ENCODE measurements at places on chromosomes 5 and 9.

DNA sequence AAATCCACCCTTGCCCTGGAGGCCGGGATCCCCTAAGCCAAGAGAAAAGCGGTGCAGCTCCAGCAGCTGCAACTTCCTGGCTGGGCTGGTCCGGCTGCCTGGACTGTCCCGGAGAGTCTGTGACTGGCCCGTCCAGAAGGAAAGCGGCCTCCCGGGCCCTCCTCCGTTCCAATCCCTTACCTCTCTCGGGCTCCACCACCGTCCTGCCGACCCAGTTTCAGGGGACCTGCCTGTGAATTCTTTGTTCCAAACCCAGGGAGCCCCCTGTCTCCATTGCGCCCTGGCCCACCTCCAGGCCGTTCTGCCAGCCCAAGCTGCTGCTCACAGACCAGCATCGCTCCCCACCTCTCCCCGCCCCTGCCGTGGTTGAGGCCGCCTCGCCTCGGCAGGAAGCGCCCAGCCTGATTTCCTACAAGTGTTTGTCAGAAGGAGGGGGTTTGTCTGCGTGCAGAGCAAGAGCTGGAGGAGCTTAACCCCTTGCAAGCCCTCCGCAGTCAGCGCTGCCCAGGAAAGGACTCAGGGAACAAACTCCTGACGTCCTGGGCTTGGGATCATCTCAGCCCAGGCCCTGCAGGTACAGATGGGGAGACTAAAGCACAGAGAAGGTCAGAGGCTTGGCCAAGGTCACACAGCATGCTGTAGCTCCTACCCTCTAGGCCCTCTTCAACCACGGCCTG, at the start of gene AKNA:
Gene AKNA (minus strand): TSS at position 303 of the 677 bp plus-strand sequence. CDS start 6,649 bp downstream, outside the sequence.
- DNase-seq, result no peak

GRCh38 chr5:96745844-96746531, 61.8 kb downstream of the ERAP1 start:
- no peak for DNase-seq

DNA sequence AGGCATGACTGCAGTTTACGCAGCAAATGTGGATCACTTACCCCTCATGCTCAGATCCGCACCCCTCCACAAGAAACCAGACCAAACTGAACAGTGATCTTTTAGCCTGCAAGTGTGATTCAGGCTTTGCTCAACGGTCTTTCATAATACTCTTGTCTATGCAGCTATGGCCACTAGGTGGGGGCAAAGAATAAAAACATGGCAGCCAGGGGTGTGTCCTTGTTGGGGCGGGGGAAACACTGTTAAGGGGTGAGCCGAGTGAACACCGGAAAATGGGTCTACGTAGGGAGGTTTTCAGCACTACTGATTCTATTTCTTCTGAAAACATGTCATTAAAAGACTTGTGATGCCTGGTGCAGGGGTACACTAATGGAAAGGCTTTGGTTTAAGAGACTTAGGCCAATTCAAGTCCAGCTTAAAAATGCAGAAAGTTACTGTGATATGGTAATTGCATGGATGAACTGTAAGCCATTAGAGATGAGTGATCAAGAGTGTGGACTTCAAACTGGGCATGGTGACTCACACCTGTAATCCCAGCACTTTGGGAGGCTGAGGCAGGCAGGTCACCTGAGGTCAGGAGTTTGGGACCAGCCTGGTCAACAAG, 49.9 kb upstream of the GPR151 start:
- peak; percentile 49 for DNase-seq

DNA sequence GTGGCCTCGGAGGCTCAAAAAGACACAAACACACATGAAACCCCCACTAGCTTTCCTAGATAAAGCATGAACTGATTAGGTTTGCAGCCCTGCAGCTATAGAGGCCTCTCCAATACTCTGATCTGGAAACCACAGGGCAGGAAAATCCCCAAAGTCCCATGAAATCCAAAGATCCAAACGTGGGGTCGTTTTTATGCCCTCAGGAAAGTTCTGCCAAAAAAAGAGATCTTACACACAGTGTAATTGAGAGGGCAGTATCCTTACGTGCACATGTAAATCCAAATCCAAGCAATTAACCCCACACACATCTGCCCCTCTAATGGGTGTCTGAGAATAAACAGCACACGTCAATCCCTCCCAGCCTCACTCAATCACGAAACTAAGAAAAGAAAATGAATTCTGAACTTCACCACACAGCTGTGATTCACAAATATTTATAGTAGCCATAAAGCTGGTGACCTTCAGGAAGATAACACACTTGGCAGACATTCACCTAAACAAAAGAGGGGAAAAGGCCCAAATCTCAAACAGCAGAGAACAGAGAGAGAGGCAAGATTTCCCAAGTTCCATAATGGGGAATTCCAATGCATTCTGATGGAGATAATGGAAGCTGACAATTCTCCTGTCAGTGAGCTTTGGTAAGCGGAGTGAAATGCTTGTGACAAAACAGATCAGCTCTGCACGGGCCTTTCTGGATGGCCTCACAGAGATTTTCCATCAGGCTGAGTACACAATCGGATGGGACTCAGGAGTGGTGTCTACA, 114.2 kb downstream of the SEMA5A start:
- DNase-seq, result no peak

DNA sequence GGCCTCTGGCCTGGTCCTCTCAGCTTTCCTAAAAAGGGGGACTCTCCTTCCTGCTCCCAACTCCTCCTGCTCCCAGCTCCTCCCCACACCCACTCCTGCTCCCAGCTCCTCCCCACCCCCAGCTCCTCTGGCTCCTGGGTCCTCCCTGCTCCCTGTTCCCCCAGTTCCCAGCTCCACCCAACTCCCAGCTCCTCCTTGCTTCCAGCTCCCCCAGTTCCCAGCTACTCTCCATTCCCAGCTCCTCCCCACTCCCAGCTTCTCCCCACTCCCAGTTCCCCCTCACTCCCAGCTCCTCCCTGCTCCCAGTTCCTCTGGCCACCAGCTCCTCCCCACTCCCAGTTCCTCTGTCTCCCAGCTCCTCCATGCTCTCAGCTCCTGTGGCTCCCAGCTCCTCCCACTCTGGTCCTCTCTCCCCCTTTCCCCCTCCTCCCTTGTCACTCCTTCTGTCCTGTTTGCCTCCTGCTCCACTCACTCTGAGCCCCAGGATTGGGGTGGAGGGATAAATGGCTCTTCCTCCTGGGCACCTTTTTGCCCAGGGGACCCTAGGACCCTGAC, 75.7 kb downstream of the KCNT1 start:
- no peak for DNase-seq

- DNase-seq, result no peak
Measured at GRCh38 chr9:82410866-82411265, 422.3 kb downstream of the SPATA31D1 start.

DNA sequence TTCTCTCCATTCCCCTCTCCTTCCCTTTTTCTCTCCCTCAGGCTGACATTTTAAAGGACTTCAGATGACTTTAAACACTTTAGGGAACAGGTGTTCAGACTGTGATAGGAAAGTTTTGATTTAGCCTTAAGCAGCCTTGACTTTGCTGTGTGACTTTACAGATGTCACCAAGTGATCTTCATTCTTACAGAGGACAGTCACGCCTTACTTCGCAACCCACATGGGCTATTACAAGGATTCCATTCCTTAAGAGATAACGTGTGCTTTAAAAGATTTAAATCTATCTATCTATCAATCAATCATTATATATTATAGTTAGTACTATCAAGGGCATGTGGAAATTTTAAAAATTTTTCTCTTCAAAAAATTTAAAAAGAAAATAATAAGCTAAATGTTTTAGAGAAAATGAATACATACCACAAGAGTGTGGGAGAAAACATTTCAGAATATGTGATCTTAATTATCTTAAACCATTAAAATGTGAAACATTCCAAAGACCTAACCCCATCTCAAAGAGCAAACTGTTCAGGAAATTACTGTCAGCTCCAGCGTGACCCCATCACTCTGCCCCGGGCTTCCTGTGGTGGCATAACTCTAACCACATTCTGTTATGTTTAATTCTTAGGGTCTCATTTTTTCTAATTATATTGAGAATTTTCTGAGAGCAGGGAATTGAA, 530.5 kb downstream of the SEMA5A start:
- no peak for DNase-seq
